ENCODE measurements at places on chromosomes 3 and 15.

DNA sequence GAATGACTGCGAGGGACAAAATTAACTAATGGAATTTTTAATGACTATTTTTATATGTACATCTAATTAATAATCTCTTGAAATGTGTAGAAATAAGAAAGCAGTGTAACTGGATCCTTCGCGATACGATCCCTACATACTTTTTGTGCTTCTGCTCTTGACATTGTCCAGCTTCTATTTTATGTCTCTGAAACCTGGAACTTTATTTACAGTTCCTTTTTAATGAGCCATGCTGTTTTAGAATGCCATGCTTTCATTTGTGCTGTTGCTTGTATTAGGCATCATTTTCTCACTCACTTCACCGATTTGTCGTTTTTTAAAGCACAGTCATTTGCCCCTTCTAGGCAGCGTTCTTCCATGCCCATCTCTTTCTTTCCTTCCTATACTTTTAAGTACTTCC lies 301.3 kb downstream of the EDEM1 start:
- no peak for DNase-seq

- no peak for DNase-seq
Observed at GRCh38 chr3:127690106-127690505, 17.4 kb downstream of the ABTB1 start.

- DNase-seq = no peak
Observed at GRCh38 chr3:30496066-30496966, 110.1 kb upstream of the TGFBR2 start.

DNA sequence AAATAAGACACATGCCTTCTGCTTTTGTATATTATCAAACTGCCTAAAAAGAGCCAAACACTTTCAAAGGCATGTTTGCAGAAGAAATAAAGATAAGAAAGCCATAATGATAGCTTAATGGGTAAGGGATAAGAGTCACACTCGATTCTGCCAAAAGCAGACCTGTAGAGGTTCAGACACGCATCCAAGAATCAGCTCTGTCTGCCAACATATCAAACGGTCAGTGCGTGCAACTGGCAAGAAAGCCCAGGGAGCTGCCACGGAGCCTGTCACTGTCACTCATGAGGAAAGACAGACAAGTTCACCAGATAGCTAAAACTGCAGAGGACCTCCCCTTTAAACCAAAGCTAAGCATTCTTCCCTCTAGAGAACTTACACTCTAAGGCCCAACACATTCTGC lies 23.2 kb downstream of the DCP1A start:
- no peak for DNase-seq

GRCh38 chr3:86988235-86988634 lies 2.7 kb downstream of the VGLL3 start:
- peak; percentile 46 for DNase-seq

GRCh38 chr3:143484846-143485512 lies 363.3 kb downstream of the SLC9A9 start:
- DNase-seq = no peak
